ENCODE measurements at places on chromosomes 6 and 20.
A peak's percentile ranks its signal among the peaks of the same experiment; 100 is the strongest.

DNA sequence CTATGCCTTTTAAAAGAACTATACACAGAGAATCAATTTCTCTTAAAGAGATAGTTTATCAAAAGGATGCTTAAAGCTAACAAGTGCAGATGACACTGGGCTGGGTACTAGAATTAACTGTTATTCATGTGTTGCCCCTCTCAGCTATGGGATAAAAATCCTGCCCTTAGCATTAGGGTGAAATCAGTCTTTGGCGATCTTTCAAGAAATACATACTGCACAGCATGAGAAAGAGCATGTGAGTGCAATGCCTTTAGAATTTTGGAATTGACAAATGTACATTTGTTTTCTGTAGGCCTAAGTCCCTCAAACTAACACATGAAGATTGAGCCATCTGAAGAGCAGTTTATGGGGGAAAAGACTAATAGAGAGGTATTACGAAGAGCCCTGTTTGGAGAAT is 115.4 kb downstream of the ZFP64 start:
- DNase-seq: peak; percentile 24

GRCh38 chr6:64330694-64331307 is 695.2 kb downstream of the PHF3 start:
- peak; percentile 65 for DNase-seq

GRCh38 chr6:4133941-4134838 is 1.2 kb downstream of the ECI2 start:
- peak; percentile 78 for DNase-seq

DNA sequence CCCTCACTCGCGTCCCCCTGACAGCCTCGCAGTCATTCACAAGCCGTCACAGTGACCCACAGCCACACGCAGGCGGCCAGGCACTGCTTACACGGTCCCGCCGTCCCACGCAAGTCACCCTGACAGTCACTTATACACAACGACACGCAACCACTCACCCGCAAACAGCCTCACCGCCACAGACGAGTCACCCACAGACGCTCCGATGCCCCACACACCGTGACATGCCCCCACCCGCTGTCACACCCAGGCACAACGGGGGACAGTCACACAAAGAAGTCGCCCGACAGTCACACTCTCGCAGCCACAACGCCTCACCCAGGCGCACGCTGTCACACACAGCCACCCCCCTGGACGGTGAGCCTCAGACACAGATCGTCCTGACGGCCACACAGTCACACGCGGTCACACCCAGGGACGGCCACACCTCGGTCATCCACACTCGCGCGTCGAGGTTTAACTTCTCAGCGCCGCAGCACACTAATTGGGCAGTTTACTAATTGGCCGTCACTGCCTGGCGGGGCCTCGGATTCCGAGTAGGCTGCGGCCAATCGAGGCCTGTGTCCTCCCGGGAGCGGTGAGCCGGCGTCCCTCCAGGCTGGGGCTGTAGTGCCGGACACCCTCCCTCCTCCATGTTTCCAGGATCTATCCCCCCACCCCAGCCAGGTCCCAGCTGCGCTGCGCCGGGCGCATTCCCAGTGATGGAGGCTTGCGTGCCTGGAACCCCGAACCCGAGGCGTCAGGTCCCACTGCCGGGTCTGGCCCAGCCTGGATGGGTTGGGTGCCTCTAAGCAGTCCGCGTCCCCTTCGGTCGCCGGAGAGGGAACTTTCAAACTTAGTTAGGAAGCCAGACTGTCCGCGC is 790 bp downstream of the TOX2 start:
- no peak for DNase-seq
